Activated CD4-positive, alpha-beta T cell treated with anti-CD3 and anti-CD28 coated beads, Interleukin-2, amount 10 ng/mL, durations not matched to agents 7 days and 5 days (primary cell): ENCODE measurements at places on chromosomes 16 and 17. TPM values are rescaled to one million over a fixed set of nuclear protein-coding genes. Genes with fewer than 3 reads are reported as not detected.

The TP53TG3B gene
- not detected for total RNA-seq

The OSGIN1 gene
- 0.48 TPM for total RNA-seq

The CCL1 gene
- 0.87 TPM for total RNA-seq

The NPIPA1 gene
- 112 TPM for total RNA-seq

The SCN4A gene
- 0.17 TPM for total RNA-seq

The ZNF750 gene
- not detected for total RNA-seq

The MYCBPAP gene
- 3.0 TPM for total RNA-seq

The SPATA22 gene
- total RNA-seq = 0.81 TPM

The KRT39 gene
- not detected for total RNA-seq

The TNFRSF13B gene
- total RNA-seq = not detected

The TBC1D3G gene
- total RNA-seq = not detected

The C16orf95 gene
- total RNA-seq = 9.2 TPM

The MEOX1 gene
- 5.1 TPM for total RNA-seq

The PIPOX gene
- total RNA-seq = 1.6 TPM

The RTN4RL1 gene
- total RNA-seq = 0.19 TPM

The MLST8 gene
- total RNA-seq = 36.4 TPM

The CDH16 gene
- not detected for total RNA-seq
